RCC 7860 (cell line): ENCODE measurements at places on chromosomes 3 and 15.

DNA sequence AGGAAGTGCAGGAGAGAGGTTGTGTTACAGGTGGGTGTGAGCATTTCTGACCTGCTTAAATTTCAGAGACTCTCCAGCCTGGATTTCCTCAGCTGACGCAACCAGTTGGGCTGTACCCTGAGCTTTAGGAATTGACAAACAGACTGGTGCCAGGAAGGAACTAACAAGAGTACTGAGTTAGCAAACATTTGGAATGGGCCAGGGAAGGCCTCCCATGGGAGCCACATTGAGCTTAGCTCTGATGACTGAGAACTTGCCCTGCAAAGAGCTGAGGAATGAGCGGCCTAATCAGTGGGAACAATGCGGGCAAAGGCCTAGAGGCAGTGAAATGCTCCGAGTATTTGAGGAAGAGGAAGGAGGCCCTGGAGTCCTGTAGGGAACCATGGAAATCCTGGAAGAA lies 254.2 kb downstream of the FEZF2 start:
- no peak for DNase-seq

DNA sequence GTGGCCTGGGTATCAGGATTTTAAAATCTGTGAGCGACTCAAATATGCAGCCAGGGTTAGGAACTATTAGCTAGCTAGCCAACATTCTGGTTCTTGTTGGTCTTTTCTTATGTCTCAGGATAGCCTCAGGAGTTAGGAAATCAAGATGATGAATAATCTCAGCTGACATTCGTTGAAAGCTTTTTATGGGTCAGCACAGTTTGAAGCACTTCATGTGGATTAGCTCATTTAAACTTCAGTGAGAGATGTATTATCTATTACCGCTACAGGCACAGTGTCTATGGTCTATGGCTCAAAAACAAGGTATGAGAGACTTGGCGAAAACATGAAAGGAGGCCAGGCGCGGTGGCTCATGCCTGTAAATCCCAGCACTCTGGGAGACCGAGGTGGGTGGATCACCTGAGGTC lies 187.5 kb upstream of the THRB start:
- DNase-seq: no peak

DNA sequence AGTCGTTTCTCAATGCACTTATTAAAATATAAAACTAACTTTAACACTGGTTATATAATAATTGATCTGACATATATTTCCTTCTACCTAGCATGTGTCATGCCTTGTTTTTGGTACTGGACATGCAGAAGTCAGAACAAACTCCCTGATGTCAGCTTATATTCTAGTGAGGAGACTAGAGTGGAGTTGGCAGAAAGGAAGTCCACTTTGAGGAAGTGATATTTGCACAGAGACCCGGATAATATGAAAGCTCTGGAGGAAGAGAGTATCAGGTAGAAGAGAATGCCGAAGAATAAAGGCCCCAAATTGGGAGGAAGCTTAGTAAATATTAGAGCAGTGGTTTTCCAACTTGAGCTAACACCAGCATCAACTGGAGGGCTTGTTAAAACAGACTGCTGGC lies 24.6 kb upstream of the ZNF280D start:
- DNase-seq: no peak

- DNase-seq: no peak
These were observed 34.4 kb upstream of the PTPRG start for GRCh38 chr3:61527011-61527410.

GRCh38 chr3:160941885-160942494 lies 163.2 kb downstream of the B3GALNT1 start:
- DNase-seq: peak; percentile 29

GRCh38 chr3:64329037-64329436 lies 103.8 kb upstream of the PRICKLE2 start:
- no peak for DNase-seq

GRCh38 chr15:68576235-68576892 lies 2.4 kb upstream of the CORO2B start:
- DNase-seq: no peak

DNA sequence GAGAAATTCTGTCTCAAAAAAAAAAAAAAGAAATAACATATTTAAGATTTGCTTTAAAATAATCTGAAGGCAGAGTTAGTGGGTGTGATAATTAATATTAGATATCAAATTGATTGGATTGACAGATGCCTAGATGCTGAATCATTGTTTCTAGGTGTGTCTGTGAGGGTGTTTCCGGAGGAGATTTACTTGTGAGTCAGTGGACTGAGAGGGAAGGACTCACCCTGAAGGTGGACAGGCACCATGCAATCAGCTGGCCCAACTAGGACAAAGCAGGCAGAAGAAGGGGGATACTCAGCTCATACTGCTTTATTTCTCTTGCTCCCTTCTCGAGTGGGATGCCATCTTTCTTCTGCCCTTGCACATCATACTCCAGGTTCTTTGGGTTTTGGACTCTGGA lies 16.7 kb upstream of the RPL24 start:
- DNase-seq: no peak
